ENCODE measurements at places on chromosomes 16 and 17.

- DNase-seq: no peak
These were observed 188.0 kb downstream of the ENGASE start for GRCh38 chr17:79262624-79263023.

GRCh38 chr16:2715519-2715918 is 4.5 kb downstream of the PRSS27 start:
- DNase-seq: peak; percentile 66

DNA sequence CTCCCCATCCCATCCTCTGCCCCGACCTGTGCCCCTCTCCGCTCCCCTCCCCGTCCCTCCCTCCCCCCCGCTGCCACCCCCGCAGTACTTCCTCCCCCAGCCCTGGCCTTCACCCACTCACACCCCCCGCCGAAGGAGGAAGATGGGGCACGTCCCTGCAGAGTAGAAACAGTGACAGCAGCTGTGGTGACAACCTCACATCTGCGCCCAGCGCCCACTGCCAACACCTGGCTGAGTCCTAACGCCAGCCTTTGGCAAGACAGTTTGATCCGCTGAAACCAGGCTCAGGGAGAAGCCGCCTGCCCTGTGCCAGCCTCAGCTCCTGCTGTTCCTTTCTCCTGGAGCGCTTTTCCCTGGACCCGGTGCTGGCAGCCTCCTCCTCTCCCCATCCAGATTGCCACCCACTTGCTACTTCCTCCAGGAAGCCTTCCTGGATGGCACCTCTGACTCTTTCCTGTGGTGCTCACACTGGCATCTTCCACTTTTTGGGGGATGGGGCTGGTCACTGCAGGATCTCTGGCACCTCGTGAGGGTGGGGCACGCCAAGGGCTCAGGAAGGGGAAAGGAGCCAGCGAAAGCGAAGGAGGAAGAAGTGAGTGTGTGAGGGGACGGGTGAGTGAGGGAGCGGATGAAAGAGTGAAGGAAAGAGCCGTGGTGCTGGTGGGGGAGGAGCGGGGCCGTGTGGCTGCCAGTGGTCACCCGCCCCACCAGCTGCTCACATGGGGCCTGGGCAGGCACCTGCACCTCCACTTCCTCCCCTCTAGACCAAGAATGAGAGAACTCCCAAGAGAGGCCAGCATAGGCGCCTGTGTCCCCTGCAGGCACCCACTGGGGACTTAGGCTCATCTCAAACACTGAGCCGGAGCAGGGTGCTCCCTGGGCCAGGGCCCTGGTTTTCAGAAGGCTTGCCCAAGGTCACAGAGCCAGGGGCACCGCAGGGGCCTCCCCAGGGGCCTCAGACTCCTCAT is 27.0 kb downstream of the ZFPM1 start:
- DNase-seq: no peak

GRCh38 chr16:67415872-67416793 is at the start of gene ZDHHC1:
Gene ZDHHC1, minus strand, starts transcription at chr16:67416477. Its CDS starts 8,702 bp downstream, at chr16:67407775.
- DNase-seq: peak; percentile 32

- DNase-seq: no peak
These were observed 488 bp downstream of the SPSB3 start for GRCh38 chr16:1781758-1782407.

All from stimulated activated CD8-positive, alpha-beta memory T cell treated with anti-CD3 and anti-CD28 coated beads, Interleukin-15, amount 100 ng/mL, for 24 hours (primary cell).